ENCODE measurements at places on chromosomes 12 and 14.

- no peak for DNase-seq
Observed at GRCh38 chr12:83515306-83516026, 828.8 kb downstream of the TMTC2 start.

DNA sequence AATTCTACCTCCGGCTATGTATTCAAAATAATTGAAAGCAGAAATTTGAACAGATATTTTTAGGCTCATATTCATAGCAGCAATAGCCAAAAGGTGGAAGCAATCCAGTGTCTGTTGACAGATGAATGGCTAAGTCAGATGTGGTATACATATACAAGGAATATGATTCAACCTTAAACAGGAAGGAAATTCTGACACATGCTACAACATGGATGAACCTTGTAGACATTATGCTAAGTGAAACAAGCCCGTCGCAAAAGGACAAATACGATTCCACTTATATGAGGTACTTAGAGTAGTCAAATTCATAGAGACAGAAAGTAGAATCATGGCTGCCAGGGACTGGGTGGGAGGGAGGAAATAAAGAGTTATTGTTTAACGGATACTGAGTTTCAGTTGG lies 331.6 kb downstream of the PCNX1 start:
- no peak for DNase-seq

GRCh38 chr14:52338051-52338681 lies 24.1 kb downstream of the PTGER2 start:
- no peak for DNase-seq

DNA sequence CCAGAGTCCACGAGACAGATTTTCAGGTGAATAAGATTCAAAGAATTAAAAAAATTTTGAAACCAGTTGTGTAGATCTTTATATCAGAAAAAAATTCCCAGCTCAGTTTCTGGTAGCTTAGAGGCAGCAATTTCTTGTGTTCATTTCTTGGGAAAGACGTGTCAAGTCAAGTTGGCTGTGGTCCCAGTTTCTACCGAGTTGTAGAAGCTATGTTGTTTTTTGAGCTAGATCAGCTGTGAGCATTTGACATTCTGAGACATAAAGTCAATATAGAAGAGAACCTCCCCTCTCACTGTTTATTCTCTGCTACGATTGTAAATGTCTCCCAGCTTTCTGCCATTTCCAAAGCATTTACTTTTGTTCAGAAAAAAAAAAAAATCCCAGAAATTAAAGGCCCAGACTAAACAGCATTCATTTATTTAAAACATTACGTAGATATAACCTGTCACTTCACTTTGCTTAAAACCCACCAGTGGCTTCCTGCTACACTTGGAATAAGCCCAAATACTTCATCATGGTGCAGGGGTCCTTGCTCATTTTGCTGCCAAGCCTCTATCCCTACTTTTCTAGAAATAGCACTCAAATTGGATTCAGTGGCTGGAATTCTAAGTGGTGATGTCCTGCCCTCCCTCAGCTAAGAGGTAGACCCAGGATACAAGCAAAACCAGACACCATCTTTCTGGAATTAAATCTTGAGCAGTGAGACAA lies 20.6 kb upstream of the PYGL start:
- DNase-seq, result no peak

DNA sequence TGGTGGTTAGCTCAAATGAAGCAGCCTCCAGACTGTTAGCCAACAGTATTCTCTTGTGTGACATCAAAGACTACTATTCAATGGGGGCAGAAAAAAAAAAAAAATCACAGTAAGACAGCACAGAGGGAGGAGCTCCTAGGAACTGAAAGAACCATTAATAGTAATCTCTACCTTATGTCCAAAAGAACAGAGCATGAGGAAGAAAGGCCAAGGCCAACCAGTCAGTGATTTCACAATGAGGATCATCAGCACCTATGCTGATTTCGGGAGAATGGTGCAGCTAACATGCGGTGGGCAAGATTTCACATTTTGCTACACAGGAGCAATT lies 66.3 kb upstream of the SOX5 start:
- DNase-seq, result no peak

DNA sequence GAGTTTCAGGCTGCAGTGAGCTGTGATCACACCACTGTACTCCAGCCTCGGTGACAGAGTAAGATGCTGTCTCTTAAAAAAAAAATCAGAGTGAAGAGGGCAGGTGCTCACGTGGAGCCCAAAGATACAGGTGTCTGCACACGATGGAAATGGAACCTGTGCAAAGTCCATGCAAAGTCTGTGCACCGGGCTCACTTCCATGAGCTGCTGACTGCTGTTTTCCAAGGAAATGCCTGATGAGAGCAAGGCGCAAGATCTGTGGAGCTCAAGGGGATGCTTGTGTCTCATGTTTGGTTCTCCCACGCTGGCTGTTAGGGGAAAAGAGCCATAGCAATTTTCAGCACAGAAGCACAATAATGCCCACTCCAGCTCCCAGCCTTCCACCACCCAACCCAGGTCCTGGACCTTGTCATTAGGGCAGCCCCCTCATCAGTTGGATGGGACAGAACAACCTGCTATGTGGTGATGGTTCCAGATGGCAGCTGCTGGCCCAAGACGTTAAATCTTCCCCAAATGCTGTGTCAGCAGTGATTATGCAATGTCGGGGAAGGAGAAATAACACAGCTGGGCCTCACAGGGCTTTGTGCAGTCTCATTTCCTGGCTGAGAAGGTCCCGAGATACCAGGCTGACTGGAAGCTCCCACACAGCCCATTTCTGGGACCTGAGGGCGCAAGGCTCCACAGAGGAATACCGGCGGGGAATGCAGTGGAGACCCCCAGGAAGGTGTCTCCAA lies 27.9 kb upstream of the DICER1 start:
- DNase-seq, result no peak

GRCh38 chr12:20946732-20947131 lies 136.2 kb downstream of the SLCO1B3 start:
- no peak for DNase-seq

DNA sequence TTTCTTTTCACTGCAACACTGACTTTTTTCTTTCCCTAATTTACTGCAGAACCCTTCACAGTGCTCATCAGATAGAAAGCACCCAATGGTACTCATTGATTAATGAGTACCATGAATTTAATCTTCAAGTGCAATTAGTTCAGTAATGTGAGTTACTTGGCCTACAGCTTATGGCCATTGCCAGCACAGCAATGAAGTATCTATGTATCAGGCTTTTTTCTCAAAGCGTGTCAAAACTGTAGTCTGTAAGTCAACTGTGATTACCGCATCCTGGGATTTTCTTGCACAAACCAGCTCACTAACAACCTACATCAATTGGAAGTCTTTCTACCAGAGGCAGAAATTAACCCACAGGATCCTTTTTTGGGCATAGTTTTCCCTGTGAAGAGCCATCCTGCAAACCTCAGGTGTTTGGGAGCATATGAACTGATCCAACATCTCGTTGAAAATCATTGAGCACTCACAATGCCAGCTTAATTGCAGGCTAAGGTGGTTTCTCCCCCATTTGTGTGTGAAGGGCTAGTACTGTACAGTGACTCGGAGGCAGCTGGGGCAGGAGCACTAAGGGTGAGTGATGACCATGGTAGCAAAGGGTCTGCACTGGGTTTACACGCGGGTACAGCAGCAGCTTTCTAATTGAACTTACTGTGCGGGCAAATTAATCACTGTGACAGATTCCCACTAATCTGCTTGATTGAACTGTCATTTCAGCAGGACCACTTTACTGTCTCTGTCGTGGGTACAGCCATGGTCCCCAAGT lies 619.3 kb downstream of the SNAPC1 start:
- no peak for DNase-seq

DNA sequence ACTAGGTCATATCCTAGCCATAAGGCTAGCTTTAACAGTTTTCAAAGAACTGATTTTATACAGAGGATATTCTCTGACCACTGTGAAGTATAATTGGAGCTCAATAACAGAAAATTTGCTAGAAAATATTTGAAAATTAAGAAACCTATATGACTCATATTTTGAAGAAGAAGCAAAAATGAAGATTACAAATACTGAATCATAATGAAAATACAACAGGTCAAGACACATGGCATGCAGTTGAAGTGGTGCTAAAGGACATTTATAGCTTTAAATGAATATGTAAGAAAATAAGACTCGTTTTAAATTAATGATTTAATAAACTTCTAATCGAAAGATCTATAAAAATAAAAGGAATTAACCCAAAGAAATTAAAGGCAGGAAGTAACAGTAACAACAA lies 1234.6 kb downstream of the SLC16A7 start:
- no peak for DNase-seq

DNA sequence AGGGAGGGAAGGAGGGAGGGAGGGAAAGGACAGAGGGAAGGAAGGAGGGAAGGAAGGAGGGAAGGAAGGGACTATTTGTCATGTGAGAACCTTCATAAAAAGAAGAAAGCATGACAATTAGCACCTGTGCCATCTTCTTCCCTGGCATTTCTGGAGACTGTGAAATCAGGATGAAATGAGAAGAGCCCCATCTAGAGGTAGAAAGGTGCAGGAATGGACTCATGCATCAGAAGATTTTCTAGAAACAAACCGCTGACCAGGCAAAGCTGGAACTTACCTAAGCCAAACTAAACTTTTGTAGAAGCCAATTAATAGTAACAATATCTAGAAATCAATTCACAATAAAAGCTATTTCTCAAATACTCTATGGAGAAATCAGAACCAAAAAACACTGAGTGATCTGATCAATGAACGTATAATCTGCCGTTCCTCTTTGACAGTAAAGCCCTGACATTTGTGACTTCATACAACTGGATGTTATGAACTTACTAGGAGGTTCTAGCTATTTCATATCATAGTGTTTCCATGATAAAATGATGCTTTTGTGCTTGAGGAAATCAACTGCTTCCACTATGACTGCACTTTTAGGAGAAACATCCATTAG lies 24.4 kb upstream of the CRACR2A start:
- DNase-seq, result no peak

DNA sequence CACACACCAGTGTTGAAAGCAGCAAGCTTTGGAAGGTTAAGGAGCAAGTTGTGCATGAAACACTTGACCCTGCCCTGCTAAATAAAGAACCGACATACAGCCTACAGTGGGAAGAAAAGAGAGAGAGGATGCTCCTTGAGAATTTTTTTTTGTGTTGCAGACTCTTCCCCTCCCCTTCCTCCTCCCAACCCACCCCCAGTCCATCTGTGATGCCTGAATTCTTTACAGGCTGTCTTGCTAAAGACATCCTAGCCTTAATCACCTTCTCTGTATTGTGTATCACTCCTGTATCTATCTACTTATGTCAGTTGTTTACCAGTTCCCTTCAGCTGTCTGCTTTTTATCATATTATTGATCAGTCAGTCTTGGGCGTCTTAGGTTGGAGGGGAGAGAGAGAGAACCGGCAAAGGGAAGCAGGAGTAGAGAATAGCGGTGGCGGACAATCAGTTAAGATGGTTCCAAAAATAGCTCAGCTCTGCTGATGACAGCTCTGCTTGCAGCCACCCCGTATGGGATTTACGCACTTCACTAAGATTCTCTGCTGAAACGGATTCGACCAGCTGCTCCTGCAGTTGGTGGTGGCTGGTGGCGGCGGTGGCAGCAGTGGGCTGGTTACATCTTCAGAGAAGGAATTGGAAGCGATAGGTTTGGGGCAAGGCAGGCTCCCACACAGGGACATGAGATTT lies 664.7 kb downstream of the NRXN3 start:
- no peak for DNase-seq

DNA sequence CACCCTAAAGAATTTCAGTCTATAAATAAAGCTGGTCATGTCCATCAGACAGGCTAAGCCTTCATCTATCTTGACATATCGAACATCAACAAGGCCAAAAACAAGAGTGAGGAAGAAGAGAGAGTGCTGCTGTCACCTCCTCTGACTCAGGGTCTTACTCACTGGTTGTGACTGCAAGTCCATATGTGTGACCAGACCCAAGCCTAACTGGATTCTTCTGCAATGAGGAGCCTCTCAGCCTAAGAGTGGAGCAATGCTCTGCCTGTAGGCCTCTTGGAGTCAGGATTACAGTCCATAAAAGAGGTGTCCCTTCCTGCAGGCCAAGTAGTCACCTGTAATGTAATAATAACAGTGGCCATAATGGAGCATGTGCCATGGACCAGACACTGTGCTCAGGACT lies 121.2 kb upstream of the SLC35F4 start:
- DNase-seq, result no peak

DNA sequence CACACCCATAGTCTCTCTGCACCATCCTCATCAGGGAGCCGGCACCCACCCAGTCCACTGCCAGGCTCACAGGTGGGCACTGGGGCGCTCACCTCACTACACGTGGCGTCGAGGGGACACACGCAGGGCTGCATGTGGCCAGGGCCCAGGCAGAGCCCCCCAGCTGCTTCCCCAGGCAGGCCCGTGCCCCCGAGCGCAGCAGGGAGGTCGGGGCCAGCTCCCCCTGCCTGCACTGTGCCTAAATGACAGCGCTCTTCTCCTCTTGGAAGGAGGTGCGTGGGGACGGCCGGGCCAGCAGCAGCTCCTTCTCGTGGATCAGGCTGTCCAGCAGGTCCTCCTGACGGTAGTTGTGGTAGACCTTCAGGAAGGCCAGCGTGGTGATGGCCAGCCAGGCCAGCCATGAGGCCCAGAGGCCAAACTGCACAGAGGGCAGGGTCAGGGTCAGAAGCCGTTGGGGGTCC lies 11.3 kb downstream of the TMEM179 start:
- no peak for DNase-seq

DNA sequence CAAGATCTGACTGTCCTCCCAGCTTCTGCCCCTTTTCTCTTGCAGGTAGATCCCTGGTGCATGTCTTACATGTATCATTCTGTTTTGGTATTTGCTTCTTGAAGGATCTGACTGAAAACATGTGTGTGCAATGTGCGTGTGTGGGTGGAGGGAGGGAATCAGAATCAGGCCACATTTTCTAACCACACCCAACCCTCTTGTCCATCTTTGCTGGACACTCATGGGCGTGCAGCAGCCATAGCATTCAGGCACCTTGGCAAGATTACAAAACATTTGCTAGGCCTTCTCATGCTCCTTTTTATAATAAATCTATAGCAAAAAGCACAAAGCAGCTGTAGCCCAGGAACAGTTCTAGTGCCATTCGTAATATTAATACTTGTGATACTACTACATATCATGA lies 233.6 kb upstream of the E2F7 start:
- DNase-seq, result no peak

- no peak for DNase-seq
Observed at GRCh38 chr14:94963051-94963450, 193.1 kb upstream of the GSC start.

DNA sequence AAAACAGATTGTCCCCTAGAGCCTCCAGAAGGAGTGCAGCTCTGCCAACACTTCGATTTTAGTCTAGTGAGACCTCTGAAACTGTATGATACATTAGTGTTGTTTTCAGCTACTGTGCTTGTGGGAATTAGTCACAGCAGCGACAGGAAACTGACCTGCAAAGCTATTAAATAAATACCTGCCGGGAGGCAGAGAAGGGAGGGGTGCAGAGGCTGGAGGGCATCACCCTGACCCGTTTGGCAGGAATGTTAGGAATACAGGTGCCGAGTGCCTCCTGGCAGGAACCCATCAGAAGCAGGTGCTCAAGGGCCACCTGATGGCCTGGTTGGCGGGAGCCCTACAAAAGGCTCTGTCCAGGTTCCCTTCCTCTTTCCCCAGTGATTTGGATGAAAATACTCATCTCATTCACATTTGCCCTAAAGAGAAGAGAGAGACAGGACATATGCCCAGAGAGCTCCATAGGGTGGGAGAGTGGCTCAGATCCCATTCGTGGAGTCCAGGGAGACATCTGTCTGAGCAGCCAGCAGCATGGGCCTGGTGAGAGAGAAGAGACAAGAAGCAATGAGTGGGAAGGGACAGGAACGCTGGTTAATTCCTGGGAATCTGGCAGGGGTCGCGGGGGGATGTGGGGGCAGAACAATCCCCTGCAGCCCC lies 44.6 kb downstream of the C14orf132 start:
- no peak for DNase-seq

Measured in stimulated activated CD4-positive, alpha-beta T cell treated with anti-CD3 and anti-CD28 coated beads, Interleukin-1b, Interleukin-23, amount 100 ng/mL, for 1 hour (primary cell).